ENCODE measurements at places on chromosomes 3 and 15.

GRCh38 chr3:13713396-13713795 is 164.5 kb downstream of the FBLN2 start:
- DNase-seq = no peak

DNA sequence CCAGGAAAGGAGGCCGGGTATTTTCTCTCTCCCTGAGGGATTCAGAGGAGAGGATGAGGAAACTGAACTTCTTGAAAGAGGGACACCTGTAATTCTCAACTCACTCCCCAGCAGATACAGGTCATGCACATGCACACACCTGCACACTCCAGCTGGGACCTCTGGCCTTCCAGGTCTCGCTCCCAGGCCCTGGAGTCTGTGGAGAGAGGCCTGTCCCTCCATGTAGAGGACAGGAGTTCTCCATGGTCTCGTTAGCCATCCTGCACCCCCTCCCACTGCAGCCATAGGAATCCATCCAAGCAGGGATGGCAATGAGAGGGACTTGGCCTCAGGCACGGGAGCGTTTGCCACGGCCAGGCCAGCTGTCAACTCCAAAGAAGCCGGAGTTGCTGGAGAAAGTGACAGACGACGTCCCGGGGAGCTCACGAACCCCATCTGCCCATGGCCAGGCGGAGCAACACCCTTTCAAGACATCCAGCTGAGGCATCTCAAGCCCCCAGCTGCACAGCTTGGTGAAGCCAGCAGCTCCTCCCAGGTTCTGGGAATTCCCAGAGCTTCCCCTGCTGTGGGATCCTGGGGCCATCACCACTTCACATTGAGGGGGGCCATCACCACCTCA is 223.3 kb downstream of the UACA start:
- no peak for DNase-seq

DNA sequence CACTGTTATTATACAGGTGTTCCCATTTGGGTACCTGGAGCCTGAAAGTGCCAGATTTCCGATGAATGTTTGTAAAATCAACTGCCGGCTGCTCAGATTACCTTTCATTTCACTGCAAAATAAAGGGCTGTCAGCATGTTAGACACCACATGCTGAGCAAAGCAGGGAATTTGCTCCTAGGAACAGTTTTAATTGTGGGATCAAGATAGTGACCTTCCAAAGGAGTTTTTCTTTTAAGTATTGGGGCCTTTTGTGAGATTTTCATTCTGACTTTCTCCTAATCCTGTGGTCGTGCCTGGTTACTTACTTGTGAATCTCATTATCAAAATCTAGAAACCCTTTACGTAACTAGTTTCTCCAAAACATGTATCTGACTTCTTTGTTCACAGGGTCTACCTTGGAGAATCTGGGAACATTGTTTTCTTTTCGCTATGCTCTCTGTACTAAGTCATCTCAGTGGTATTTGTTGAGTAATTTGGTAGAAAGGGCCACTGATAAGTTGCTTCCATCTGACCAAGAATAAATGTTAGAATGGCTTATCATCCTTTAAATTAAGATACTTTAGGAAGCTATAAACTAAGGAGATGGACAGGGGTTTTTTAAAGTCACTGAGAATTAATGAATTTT is 40.8 kb upstream of the LRTM1 start:
- DNase-seq = no peak

- DNase-seq = no peak
These were observed 5.7 kb downstream of the GRM2 start for GRCh38 chr3:51712511-51712931.

- no peak for DNase-seq
These were observed 58.5 kb upstream of the BOC start for GRCh38 chr3:113152849-113153248.

GRCh38 chr3:177823701-177824189 is 626.5 kb upstream of the TBL1XR1 start:
- no peak for DNase-seq

- no peak for DNase-seq
These were observed 257.4 kb upstream of the ADAMTS9 start for GRCh38 chr3:64945171-64945729.

- no peak for DNase-seq
These were observed 37.2 kb upstream of the DENND4A start for GRCh38 chr15:65829130-65829764.

DNA sequence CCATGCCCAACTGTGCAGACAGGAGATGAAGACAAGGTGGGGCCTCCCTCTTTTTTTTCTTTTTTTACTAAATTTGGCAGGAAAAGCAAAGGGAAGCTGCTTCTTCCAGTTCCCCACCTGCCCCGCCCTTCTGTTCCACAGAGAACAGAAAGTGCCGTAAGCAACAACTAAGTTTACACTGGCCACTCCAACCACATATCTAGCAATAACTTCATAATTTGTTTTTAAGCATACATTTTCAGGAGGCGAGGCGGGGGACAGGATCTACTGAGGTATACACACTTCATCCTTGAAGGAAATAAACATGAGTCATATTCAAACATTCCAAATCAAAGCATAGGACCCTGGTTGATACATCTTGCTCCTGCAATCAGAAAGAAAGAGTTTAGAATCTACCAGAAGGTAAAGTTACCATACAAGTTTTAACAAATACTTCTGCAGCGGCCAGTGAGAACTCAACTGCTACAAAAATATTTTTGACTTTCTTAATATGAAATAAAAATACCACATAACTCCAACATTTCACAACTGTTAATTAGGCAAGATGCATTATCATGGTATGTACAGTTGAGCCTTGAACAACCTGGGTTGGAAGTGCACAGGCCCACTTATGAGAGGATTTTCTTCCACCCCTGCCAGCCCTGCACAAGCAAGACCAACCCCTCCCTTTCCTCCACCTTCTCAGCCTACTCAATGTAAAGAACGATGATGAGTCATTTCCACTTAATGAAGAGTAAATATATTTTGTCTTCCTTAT is 50.7 kb downstream of the FOXP1 start:
- DNase-seq = no peak
